ENCODE measurements at places on chromosomes 7 and 10.

GRCh38 chr10:22365644-22366434 is 20.5 kb downstream of the SPAG6 start:
- DNase-seq, result no peak

DNA sequence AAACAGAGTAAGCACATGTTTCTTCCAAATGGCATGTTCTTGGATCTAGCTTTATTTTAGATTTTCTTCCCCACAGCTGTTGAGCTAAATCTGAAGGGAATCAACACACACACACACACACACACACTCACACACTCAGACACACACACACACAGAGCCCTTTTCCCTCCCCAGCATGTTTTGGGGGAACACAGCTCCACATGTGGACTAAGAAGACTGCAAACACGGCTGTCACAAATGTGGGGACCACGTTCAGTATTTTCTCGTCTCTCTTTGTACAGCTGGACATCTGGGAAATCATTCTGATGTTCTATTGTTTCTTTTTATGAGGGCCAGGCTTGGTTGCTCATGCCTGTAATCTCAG is 116.3 kb downstream of the ABLIM1 start:
- no peak for DNase-seq

- DNase-seq, result no peak
Observed at GRCh38 chr10:66996996-66997395, 71.2 kb downstream of the LRRTM3 start.

DNA sequence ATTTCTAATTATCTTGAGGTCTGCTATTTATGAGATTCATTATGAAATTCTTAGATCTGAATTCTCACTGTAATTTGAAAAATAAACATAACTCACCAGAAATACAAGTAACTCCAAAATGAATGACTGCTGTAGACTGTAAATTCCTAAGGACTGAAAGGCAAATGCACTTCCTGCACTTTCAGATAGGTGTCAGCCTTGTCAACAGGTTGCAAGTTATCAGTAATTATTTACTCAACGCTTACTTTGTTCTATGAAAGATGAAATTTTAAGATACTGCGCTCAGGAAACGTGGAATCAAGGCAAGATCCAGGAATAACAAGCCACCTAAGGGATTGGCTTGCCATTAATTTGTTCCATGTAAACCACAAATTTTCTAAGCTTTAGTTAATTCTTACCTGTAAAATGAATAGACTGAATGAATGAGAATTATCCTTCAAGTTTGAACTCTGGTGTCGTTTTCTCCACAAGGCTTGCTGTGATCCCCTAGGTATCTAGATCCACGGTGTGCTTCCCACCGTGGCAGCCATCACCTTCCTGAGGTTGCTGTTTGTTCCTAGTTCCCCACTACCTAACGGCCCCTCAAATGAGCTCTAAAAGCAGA is 12.6 kb downstream of the DHX32 start:
- DNase-seq, result no peak

- DNase-seq, result no peak
Observed at GRCh38 chr10:44993922-44994751, 6.6 kb upstream of the ZNF22 start.

- DNase-seq, result no peak
Observed at GRCh38 chr7:78165454-78165853, 366.9 kb downstream of the PHTF2 start.

DNA sequence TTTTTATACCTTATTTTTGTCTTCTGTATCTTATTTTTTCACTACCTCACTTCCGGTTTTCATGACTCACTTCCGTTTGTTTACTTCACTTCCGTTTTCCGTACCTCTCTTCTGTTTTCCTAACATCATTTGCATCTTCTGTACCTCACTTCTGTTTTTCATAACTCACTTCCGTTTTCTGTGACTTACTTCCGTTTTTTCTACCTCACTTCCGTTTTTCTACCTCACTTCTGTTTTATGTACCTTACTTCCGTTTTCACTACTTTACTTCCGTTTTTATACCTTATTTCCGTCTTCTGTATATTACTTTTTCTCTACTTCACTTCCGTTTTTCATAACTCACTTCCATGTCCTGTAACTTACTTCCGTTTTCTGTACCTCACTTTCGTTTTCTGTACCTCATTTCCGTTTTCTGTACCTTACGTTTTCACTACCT is 492.5 kb upstream of the AKR1E2 start:
- DNase-seq, result no peak

- DNase-seq, result no peak
Observed at GRCh38 chr10:114881417-114881816, 56.6 kb upstream of the TRUB1 start.

- DNase-seq, result no peak
Observed at GRCh38 chr7:35505066-35505465, 189.9 kb downstream of the HERPUD2 start.
